ENCODE measurements at places on chromosomes 12 and 14. TPM values are rescaled to one million over a fixed set of nuclear protein-coding genes. Genes with fewer than 3 reads are reported as not detected.

SERPINA9 gene
- total RNA-seq = under 0.01 TPM

PLEKHH1 gene
- total RNA-seq = 1.1 TPM

TMEM119 gene
- 362 TPM for total RNA-seq

ERGIC2 gene
- total RNA-seq = 50.3 TPM

BIN2 gene
- total RNA-seq = not detected

MRPL42 gene
- 29.0 TPM for total RNA-seq

ASPG gene
- under 0.01 TPM for total RNA-seq

LRFN5 gene
- under 0.01 TPM for total RNA-seq
